Activated CD4-positive, alpha-beta memory T cell treated with anti-CD3 and anti-CD28 coated beads, Interleukin-2, amount 10 ng/mL, durations not matched to agents 7 days and 5 days (primary cell): ENCODE measurements at places on chromosomes 16 and 17. TPM values are rescaled to one million over a fixed set of nuclear protein-coding genes. Genes with fewer than 3 reads are reported as not detected.

DNA sequence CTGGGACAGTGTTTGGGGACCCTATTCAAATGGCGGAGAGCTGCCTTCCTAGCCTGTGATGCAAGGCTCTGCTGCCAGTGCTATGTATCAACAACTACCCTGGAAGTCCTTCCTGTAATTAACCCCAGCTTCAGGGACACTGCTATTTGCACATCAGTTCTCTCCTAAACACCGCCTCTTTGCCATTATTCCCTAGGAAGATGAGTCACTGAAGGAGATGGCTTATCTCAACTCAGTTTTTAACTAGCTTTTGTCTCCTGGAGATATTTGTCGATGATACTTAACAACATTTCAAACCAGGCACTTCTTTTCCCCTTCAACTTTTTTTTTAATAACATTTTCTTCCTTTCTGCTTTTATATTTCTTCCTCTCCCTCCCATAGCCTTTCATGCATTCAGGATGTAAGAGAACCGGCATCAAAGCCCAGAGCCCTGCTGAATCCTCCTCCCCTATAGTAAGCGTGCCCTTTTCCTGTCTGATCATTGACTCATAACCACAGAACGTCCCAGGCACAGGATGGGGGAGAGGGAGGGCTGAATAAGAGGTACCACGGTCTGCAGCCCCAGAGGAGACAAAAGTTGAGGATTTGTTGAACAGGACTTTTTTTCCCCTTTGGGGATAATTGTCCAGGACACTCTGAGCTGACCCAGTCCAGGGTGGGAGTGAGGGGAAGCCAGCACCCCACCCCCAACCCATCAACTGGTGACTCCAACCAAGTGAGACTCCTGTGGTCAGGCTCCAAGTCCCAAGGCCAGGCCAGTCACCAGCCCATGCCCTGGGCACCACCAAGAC lies 387.8 kb upstream of the SALL1 start:
- H3K4me3 ChIP-seq = no peak overlapping the region
- no peaks in the 10 kb centered on the region for H3K4me1 ChIP-seq
- no peaks in the 10 kb centered on the region for H3K27me3 ChIP-seq

DNA sequence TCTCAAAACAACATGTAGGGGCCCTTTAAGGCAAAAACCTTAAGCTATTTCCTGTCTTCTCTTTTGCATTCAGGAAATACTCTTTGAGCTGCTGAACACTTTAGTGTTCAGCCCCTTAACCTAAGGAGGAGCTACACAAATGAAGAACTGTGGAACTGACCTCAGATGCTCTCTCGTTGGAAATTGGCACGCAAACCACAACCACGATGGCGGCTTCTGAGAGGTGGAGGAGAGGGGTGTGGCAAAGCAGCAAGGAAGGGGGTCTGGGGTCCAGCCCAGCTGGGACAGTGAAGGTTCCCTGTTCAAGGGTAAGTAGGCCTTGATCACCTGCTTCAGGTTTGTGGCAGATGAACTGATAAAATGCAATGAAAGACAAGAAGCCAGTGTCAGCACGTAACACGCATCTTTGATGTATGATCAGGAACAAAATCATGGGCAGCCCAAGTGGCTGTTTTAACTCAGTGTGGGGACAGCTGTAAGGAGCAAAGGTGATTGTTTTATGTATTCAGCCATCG lies 291.6 kb upstream of the TNRC6C start:
- peak; percentile 90 for DNase-seq
- peak overlapping the region; percentile 85 for H3K4me3 ChIP-seq
- no peaks in the 10 kb centered on the region for H3K27me3 ChIP-seq
- H3K4me1 ChIP-seq = peaks cover 46% of the 10 kb centered on the region
- peaks cover 30% of the 10 kb centered on the region for H3K36me3 ChIP-seq
- peak overlapping the region; percentile 97 for H3K27ac ChIP-seq

GHDC gene
- total RNA-seq = 19.1 TPM

TGFB1I1 gene
- 0.25 TPM for total RNA-seq

CCL2 gene
- not detected for total RNA-seq

ZSCAN10 gene
- 0.15 TPM for total RNA-seq
